ENCODE measurements at places on chromosomes 11 and 22.

GRCh38 chr11:8290081-8290810 is 26.6 kb upstream of the LMO1 start:
- DNase-seq: no peak

GRCh38 chr11:64395545-64396078 is 36.6 kb downstream of the RPS6KA4 start:
- no peak for DNase-seq

DNA sequence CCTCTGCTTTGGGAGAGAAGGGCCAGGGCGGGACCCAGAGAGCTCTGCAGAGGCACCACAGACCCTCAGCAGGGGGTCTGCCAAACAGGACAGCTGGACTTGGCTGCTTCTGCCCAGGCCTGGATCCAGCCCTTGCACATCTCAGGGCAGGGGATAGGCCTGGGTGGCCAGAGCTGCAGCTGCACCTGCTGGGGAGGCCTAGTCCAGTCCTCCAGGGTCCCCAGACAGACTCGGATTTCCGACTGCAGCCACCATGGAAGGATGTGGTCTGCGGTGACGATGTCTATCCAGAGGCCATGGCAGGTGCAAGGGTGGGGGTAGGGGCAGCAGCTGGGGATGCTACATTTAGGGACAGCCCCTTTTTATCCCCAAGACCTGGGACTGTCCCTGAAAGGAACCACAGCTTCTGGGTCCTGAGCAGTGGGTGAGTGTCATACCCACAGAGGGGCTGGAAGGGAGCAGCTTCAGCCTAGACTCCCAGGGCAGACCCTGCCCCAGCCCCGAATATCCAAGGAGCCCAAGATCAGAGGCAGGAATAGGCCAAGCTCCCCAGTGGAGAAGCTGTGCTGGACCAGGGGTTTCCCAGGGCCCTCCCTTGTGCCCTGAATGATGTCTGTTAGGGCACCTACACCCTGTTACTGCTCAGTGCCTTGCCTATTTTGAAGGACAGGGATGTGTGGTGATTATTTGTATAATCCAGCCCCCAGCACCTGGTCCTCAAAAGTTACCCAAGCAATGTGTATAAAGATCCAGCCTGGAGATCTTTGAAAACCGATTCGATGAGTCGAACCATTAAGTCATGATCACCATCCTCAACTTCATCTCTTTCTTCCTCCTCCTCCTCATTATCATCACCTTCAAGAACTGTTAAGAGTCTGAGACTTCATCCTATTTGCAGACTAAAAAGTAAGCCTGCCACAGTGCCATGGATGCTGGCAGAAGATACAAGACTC is 2.5 kb upstream of the IGLL5 start:
- DNase-seq: no peak

GRCh38 chr22:25482868-25483639 is 81.4 kb upstream of the GRK3 start:
- no peak for DNase-seq

- no peak for DNase-seq
These were observed 24.7 kb downstream of the TBCEL start for GRCh38 chr11:121048464-121049233.

DNA sequence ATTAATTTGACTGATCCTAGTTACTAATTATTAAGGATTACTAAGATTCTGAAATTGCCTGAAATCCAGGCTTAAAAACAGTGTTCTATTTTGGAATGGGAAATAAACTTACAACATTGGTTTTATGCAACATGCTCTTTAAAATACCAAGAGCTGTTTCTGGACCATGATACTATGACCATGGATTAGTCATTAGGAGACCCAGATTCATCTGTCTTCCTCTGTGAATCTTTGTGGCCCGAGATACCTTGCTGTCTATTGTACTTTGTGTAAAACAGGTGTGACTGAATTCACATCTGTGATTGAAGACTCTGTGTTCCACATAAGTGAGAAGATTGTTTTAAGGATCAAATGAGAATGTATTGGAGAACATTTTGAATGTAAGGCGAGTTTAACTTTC is 98.8 kb downstream of the HSD17B12 start:
- no peak for DNase-seq

DNA sequence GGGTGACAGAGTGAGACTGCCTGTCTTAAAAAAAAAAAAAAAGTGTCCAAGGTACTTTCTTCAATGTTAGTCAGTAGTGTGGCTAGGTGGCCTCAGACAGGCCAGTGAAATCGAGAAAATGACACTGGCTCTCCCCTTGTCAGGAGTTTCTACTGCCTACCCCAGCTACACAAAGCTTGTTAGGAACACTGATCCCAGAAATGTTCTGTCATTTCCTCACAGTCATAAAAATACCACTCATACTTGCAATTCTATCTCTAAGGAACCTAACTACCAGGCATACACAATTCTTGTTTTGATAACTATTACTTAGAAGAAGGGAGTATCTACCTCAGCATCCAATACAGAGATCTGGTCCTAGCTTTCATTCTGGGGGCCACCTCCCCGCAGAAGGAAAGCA is 31.3 kb downstream of the ATP6V1E1 start:
- no peak for DNase-seq

- no peak for DNase-seq
These were observed 6.5 kb downstream of the ASPHD2 start for GRCh38 chr22:26435327-26436093.

DNA sequence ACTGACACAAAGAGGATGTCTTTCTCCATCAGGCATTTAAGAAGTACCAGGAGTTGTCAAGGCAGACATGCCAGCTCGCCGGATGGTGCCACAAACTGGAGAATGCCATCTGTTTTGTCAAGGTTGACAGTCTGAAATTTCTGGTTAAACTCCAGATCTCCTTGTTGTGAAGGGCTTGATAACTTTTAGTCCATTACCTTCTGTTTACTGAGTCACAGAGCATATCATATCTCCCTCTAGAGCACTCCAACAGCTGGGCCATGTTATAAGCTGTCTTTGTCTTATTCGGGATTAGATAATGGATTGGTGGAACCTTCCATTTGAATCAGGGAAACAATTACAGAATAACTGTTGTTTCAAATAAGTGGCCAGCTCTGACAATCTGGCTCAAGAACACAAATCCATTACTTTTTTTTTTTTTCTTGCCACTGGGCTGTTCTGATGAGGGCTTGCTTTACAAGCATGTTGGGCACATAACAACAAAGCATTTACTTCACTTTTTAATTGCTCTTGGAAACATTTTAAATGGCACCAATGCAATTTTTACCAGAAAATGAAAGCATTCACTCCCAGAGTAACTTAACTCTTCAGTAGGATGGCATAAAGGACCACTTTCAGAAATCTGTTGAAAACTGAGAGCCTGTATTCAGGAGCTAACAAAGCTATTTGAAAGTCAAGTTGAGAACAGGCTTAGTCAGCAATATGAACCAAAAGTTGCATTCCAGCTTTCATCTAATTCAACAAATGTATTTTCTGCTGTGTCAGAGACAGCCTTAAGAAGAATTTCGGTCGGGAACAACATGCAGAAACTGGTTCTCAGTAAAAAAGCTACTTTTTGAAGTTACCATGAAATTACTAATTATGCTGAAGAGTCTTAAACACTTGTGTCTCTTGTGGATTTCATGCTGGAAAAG is 227.6 kb upstream of the PITPNB start:
- no peak for DNase-seq

DNA sequence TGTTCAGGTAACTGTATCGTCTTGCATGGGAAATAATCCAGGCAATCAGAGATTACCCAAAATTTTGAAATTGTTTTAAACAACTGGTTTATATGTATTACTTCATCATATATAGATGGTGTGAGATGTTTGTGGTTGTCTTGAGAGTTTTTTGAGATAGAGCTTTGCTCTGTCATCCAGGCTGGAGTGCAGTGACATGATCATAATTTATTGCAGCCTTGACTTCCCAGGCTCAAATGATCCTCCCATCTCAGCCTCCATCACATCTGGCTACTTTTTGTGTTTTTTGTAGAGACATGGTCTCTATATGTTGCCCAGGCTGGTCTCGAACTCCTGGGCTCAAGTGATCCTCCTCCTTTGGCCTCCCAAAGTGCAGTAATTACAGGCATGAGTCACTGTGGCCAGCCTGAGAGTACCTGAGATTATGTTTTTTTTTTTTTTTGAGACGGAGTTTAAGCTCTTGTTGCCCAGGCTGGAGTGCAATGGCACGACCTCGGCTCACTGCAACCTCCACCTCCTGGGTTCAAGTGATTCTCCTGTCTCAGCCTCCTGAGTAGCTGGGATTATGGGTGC is 11.5 kb downstream of the CTNND1 start:
- no peak for DNase-seq

DNA sequence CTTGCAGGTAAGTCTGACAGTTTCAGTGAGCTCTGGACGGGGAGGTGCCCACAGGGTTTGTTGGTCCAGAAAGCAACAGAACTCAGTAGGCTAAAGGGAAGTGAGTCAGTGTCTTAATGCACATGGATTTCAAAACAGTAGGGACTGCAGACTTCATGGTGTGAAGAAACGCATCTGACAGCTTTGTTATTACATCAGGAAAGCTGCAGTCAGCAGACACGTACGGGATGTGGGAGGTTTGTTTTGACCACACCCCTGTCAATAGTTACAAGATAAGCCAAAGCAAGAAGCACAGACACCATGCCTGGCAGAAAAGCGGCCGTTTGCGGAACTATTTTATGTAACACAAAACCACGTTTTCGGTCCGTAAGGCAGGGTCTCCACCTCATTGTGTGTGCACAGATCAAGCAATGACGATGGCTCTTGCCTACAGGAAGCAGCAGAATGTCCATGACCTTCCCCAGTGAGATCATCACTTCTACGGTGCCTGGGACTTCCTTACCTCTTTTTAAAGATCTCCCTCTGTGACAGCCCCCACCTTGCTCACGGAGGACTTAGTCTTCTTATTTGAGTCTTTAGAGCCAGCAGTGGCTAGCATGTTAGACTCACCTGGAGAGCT is 58.2 kb upstream of the FTH1 start:
- peak; percentile 41 for DNase-seq

- DNase-seq: no peak
These were observed 159.7 kb downstream of the DBX1 start for GRCh38 chr11:20000351-20001134.

DNA sequence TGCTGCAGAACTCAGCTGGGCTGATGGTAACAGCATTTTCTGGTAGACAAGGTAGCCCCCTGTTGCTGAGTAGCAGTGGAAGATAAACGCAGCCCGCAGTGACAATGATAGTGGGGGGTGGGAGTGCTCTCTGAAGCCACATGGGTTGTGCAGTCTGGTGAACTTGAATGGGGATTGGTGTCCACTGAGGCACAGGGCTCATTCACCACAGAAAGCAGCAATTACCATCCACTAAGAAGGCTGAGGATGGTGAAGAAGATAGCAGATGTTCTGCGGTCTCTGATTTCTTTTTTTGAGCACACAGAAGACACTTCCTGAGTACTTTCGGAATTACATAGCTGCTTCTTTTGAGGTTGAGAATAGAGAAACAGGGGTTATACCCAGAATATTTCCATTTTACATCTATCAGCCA is 150.3 kb downstream of the LRRC4C start:
- no peak for DNase-seq

- no peak for DNase-seq
These were observed 76.2 kb upstream of the TOP3B start for GRCh38 chr22:22058633-22059290.

DNA sequence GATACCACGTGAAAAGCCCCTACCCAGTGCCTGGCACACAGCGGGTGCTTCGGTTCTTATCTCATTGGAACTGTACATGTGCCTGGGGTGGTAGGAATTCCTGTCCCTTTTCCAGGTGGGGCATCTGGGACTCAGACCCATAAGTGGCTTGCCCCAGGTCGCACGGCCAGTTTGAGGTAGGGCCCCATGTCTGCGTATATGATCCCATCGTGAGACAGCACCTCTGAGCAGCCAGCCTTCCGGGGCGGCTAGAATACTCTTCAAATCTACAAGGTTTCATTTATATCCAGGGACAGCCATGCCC is 33.5 kb upstream of the SMIM38 start:
- DNase-seq: no peak

DNA sequence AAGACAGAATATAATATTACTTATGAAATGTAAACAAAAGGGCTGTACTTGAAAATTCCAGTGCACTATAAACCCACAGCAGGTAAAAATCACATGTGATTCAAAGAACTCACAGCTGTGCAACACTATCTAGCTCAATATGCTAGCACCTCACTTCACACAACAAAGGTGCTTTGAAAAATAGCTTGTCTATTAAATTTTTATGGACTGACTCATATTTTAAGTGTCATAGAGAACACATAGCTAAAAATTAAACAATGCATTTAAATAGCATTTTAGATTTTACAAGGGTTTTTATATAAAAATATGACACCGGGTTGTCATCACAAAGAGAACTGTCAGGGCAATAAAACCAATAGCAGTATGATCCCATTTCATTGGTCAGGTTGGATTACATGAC is 1390.5 kb upstream of the TENM4 start:
- DNase-seq: no peak

DNA sequence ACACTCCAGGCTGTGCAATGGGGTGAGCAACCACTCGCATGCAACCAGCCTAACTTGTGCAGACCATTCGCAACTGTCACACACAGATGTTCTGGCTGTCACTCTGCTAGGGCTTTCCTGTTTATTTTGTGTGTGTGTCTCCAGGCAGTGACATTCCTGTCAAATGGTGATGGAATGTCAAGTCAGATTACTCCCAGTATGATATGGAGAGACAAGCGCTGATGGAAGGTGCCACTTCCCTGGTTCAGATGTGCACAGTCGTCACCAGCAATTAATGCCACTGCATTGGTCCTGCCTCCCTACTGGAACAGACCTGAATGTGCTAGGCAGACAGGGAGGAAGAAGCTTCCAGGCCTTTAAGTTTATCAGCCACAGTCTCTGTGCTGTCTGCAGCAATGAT is 442.4 kb upstream of the ISX start:
- DNase-seq: no peak

DNA sequence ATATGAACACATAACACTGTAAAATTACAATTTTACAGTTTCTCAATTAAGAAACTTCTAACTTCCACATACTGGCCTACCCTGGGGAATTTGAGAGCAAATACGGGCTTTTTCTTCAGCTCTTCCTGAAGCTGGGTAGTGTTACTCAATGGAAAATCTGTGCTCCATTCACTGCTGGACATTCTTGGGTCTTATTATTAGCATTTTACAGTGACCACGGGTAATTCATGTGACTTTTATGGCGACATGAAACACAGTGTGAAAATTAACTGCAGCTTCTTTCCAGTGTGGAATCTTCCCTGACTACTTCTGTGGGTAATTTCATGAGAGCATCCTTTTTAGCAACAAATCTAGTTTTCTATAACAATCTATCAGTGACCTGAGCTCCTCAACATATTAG is 423.7 kb upstream of the ANO5 start:
- no peak for DNase-seq

DNA sequence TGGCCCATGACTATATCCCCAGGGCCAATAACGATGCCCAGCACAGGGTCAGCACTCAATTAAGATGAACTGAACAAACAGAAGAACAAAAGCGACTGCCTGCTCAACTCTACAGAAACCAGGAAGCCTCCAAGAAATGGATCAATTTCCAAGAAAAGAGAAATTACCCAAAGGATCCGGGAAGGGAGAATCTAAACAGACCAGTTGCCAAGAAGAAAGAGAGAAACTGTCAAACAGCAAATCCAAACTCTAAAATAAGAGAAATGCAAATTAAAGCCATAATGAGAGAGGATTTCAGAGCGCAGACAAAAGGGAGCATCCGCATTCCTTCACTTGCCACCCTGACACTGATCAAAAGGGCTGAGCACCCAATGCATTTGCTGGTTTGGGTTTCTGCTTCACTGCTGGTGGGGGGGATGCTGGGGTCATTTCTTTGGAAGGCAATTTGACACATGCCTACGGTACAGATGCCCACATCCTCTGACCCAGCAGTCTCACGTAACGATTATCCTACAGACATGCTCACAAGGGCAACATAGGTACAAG is 37.7 kb upstream of the RFPL3 start:
- DNase-seq: no peak

GRCh38 chr11:96114178-96115064 is 190.5 kb upstream of the MTMR2 start:
- DNase-seq: no peak

All from stimulated activated CD4-positive, alpha-beta T cell treated with anti-CD3 and anti-CD28 coated beads, Interleukin-2, amount 100 ng/mL, for 48 hours (primary cell).